Right atrium auricular region (tissue), 2 donors: ENCODE measurements at places on chromosomes 2 and 18. TPM values are rescaled to one million over a fixed set of nuclear protein-coding genes. Genes with fewer than 3 reads are reported as not detected.

CD8B2 gene
- total RNA-seq = not detected

GRCh38 chr2:232632229-232632903 is 1.0 kb upstream of the EFHD1 start:
- no peaks in the 10 kb centered on the region for H3K4me1 ChIP-seq
- no peak for DNase-seq
- H3K36me3 ChIP-seq = no peaks in the 10 kb centered on the region

L3MBTL4 gene
- total RNA-seq = 6.6 TPM

- no peaks in the 10 kb centered on the region for H3K4me1 ChIP-seq
- no peak overlapping the region for H3K4me3 ChIP-seq
- no peak overlapping the region for H3K27ac ChIP-seq
- no peak for DNase-seq
- H3K36me3 ChIP-seq = peaks cover 99% of the 10 kb centered on the region
- H3K27me3 ChIP-seq = no peaks in the 10 kb centered on the region
Measured at GRCh38 chr2:178767094-178768060, 39.8 kb downstream of the TTN start.

DNA sequence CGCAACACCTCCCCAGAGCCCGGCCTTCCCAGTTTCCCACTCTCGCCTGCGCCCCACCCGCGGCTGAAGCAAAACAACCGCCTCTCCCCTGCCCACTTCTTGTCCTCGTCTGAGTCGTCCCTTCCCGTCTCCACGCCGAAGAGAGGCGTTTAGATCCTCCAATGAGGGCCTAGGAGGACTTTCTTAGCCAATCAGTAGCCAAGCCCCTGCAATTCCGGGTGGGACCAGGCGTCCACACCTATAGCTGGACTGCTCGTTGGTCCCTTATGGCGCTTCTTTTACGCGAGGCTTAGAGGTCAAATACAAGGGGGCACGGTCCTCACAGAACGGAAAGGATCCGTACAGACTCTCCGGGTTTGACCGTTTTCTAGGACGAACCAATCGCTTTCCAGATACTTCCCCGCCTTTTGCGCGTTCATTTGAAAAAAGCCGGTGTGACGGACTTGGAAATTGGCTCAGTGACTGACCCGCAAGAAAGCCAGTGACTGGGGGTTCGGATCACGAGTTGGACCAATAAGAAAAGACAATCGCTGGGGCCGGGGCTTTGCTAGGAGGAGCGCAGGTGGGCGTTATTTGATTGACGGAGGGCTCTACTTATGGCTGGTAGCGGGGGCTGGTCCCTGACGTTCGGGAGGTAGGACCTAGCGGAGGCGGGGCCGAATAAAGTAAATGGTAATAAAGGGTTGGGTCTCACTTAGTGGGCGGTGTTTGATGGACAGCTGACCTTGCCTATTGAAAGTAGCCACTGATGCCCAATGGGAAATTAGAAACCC is 581 bp upstream of the PPM1B start:
- peak overlapping the region; percentile 95 for H3K27ac ChIP-seq
- H3K27me3 ChIP-seq = no peaks in the 10 kb centered on the region
- peak; percentile 100 for DNase-seq
- H3K4me3 ChIP-seq = peak overlapping the region; percentile 52
- H3K4me1 ChIP-seq = no peaks in the 10 kb centered on the region

CCDC138 gene
- 1.0 TPM for total RNA-seq

METTL21A gene
- 16.9 TPM for total RNA-seq

GRCh38 chr18:74577019-74577418 is 20.7 kb upstream of the ZNF407 start:
- DNase-seq = no peak
- no peak overlapping the region for H3K4me3 ChIP-seq
- no peak overlapping the region for H3K27ac ChIP-seq
- no peaks in the 10 kb centered on the region for H3K36me3 ChIP-seq
- peaks cover 10% of the 10 kb centered on the region for H3K4me1 ChIP-seq

DNA sequence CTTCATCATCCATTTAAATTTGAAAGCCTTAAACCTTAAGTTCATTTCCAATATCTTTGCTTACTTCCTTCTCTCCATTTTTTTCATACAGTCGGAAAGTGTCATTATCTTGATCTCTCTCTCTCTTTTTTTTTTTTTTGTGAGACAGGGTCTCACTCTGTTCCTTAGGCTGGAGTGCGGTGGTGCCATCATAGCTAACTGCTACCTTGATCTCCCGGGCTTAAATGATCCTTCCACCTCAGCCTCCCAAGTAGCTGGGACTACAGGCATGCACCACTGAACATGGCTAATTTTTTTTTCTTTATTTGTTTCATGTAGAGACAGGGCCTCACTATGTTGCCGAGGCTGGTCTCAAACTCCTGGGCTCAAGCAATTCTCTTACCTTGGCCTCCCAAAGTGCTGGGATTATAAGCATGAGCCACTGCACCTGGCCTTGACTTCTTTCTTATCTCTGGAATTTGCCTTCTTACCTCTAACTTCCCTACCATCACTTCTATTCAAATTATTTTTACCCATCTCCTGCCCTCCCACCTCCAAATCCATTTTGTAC is 222.2 kb downstream of the MYCN start:
- H3K4me1 ChIP-seq = no peaks in the 10 kb centered on the region
- DNase-seq = no peak
- no peaks in the 10 kb centered on the region for H3K36me3 ChIP-seq
- no peak overlapping the region for H3K4me3 ChIP-seq
